Naive thymus-derived CD4-positive, alpha-beta T cell (primary cell): ENCODE measurements at places on chromosomes 3 and 15.

- H3K36me3 ChIP-seq, result no peaks in the 10 kb centered on the region
- no peaks in the 10 kb centered on the region for H3K27me3 ChIP-seq
- no peaks in the 10 kb centered on the region for H3K4me1 ChIP-seq
- H3K27ac ChIP-seq, result no peak overlapping the region
Observed at GRCh38 chr3:169060037-169060436, 603.5 kb downstream of the MECOM start.

DNA sequence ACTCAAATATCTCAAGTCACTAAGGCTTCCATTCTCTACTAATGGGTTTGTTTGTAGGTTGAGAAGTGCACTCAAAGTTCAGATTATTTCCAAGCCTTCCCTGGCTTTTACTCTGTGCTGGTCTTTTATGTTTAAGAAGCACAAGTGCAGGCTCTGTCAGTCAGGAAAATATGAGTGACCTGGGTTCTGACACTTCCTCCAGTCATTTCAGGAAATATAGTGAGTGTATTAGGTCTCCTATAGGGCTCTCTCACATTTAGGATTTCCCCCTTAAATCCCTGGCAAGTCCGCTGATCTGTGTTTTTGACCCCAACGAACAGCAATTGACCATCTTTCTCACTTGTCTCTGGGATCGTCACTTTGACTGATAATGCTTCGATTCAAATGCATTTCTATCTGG, 210.2 kb downstream of the ARPP21 start:
- no peaks in the 10 kb centered on the region for H3K4me1 ChIP-seq
- H3K4me3 ChIP-seq, result no peak overlapping the region
- H3K27ac ChIP-seq, result no peak overlapping the region

DNA sequence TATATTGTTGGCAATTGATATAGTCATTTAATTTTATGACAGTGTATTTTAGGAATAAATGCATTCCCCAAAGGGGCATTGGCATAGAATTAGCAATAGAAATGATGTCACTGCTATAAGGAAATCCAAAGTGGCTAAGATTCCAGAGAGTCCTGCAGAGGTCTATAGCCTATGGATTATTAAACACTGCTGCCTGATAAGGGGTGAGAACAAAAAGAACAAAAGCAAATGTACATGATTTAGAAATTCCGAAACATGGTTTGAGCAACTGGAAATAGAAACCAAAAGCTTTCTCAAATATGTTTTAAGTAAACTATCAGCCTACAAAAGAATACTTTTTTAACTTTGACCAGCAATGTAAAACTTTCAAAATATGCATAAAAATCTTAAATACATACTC, 280.1 kb upstream of the RASGRP1 start:
- no peak overlapping the region for H3K27ac ChIP-seq
- H3K4me3 ChIP-seq, result no peak overlapping the region
- no peak for DNase-seq
- H3K4me1 ChIP-seq, result no peaks in the 10 kb centered on the region
- H3K36me3 ChIP-seq, result no peaks in the 10 kb centered on the region
- peaks cover 6% of the 10 kb centered on the region for H3K27me3 ChIP-seq

- no peaks in the 10 kb centered on the region for H3K4me1 ChIP-seq
- no peak overlapping the region for H3K27ac ChIP-seq
- H3K27me3 ChIP-seq, result peaks cover 4% of the 10 kb centered on the region
- no peak for DNase-seq
Observed at GRCh38 chr3:54357301-54357700, 234.9 kb downstream of the CACNA2D3 start.

DNA sequence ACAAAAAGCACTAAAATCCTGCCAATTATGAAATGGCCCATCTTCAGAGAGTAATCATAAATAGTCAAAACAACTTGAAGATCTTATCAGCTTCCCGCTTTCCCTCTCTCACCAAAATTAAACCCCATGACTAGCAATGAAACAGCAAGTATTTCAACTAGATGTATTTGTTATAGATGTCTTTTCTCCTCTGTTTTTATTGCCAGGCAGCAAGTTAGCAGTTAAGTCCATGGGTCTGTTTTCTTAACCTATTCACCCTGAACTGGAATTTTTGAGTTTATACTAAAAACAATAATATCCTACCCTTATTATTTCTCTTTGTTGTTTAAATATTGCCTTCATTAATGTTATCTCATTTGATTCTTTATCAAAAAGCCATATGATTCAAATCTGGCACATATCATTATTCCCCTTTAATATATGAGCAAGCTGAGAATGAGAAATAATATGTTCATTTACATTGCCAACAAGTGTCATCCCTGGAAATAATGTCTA, 23.3 kb downstream of the AQP9 start:
- H3K4me3 ChIP-seq, result no peak overlapping the region
- DNase-seq, result no peak
- no peak overlapping the region for H3K27ac ChIP-seq
- no peaks in the 10 kb centered on the region for H3K27me3 ChIP-seq

DNA sequence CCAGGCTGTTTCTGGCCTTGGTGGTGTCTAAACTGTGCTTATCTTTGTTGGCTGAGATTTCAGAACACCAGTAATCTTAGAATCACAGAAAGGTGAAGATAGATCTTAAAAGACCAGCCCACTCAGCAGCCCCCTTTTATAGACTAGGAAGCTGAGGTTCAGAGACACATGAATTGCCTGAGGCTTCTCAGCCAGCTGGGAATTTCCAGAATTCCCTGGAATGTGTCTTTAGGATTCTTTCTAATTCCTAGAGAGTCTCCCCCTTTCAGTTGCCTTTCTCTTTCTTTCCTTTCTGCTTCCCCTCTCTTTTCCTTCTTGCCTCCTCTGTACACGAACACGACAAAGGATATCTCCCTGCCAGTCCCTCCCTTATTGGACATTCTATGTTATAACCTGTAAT, 19.5 kb downstream of the ANKUB1 start:
- no peaks in the 10 kb centered on the region for H3K4me1 ChIP-seq
- no peak for DNase-seq
- H3K36me3 ChIP-seq, result no peaks in the 10 kb centered on the region
- no peaks in the 10 kb centered on the region for H3K27me3 ChIP-seq
- no peak overlapping the region for H3K27ac ChIP-seq
- H3K4me3 ChIP-seq, result no peak overlapping the region

DNA sequence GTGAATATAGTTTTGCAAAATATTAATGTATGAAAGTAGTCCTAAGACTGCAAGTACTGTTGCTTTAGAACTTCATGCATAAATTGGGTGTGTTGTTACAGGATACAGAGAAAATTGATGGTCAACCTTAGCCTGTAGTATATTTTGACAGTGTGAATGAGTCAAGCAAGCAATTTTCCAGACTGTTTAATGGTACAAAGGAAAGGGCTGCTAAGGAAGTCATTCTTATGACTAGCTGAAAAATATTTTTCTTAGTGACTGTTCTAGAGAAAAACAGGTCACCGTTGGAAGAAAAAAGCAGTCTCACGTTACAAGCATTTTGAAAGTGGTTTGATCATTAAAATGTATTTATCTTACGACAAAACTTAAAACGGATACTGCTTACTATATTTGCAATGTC, 49.2 kb downstream of the MBNL1 start:
- peaks cover 67% of the 10 kb centered on the region for H3K4me1 ChIP-seq
- no peaks in the 10 kb centered on the region for H3K27me3 ChIP-seq
- DNase-seq, result no peak
- peak overlapping the region; percentile 32 for H3K27ac ChIP-seq
- H3K36me3 ChIP-seq, result peaks cover 3% of the 10 kb centered on the region
- H3K4me3 ChIP-seq, result no peak overlapping the region

GRCh38 chr3:152628496-152628895, 206.4 kb upstream of the P2RY1 start:
- no peak for DNase-seq
- H3K4me3 ChIP-seq, result no peak overlapping the region
- no peaks in the 10 kb centered on the region for H3K27me3 ChIP-seq
- H3K27ac ChIP-seq, result no peak overlapping the region

GRCh38 chr15:59668556-59668955, 11.2 kb upstream of the GTF2A2 start:
- H3K27me3 ChIP-seq, result no peaks in the 10 kb centered on the region
- H3K27ac ChIP-seq, result no peak overlapping the region
- DNase-seq, result no peak

GRCh38 chr15:76065245-76065644, 5.5 kb downstream of the TMEM266 start:
- no peaks in the 10 kb centered on the region for H3K36me3 ChIP-seq
- DNase-seq, result no peak
- H3K27me3 ChIP-seq, result peaks cover 2% of the 10 kb centered on the region
- no peak overlapping the region for H3K27ac ChIP-seq
- H3K4me3 ChIP-seq, result no peak overlapping the region
- H3K4me1 ChIP-seq, result peaks cover 1% of the 10 kb centered on the region

DNA sequence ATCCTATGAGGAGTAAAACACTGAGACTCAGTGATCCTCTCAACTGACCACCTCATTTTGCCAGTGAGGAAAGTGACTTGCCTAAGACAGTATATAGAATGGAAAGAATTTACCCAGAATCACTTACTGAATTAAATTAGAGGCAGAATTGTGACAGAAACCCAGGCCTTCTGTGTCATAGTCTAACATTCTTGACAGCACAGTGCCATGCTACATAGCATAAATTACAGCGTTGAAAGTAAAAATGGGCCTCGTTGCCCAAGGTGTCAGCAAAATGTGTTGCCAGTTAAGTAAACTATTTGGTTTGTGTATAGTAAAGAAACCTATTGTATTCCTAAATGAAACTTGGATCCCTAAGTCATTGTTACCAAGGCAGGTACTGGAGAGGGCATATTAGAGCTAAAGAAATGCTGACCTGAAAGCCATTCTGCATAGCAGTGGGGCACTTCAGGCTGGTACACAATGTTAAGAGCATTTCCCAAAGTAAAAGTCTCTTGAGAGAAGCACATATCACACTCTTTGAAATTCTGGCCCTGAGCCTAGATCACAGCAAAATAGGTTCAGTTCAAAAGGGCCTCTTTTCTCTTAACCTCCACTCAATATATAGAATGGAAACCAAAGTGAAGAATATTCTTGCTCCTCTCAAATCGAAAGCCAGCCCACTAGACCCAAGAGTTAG, 53.8 kb downstream of the HMG20A start:
- no peak for DNase-seq
- no peak overlapping the region for H3K4me3 ChIP-seq
- no peak overlapping the region for H3K27ac ChIP-seq
- peaks cover 59% of the 10 kb centered on the region for H3K36me3 ChIP-seq

- peaks cover 42% of the 10 kb centered on the region for H3K36me3 ChIP-seq
- no peak overlapping the region for H3K4me3 ChIP-seq
- H3K27me3 ChIP-seq, result no peaks in the 10 kb centered on the region
- no peak overlapping the region for H3K27ac ChIP-seq
- H3K4me1 ChIP-seq, result no peaks in the 10 kb centered on the region
- DNase-seq, result no peak
Observed at GRCh38 chr3:196654006-196654734, 14.7 kb downstream of the NRROS start.

DNA sequence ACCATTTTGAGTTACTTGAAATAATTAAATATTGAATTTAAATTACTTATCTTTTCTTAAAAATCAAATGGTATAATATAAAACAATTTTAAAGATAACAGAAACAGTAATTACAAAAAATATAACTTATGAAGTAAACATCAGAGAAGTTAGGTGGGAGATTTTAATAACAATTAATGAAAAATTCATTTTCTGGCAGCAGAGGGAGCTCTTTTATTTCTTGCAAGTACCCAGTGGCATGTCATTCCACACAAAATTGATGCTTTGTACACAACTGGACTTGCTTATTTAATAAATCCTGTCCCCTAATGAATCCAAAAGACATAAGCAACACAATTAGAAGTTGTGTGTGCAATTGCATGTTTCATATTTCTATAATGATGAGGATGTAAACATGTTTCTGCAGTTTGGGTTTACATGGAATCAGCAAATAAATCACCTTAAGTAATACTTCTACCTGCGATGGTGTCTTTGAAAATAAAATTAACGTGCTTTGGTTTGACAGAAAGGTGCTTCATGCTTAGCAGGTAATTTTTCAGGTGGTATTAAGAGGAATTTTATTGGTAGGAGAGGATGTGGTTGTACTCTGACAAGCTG, 861.3 kb downstream of the ZPLD1 start:
- no peak for DNase-seq
- no peaks in the 10 kb centered on the region for H3K27me3 ChIP-seq
- no peaks in the 10 kb centered on the region for H3K36me3 ChIP-seq

DNA sequence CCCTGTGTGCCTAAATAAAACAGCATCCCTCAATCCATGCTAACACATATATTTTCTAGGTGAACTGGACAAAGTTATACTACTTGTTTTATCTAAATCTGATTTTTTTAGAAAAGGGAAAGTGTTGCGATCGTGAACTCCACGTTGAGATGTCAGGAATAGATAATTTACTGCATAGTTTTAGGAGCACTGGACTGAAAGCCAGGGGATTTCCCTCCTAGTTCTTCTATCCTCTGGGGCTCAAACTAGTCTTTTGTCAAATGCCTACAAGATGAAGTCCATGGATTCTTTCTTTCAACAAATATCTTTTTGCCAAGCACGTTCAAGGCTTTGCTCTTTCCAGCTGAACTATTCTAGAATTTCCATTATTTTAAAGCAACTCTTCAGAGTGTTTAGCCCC, 617 bp upstream of the HPS3 start:
- H3K36me3 ChIP-seq, result no peaks in the 10 kb centered on the region
- peak overlapping the region; percentile 70 for H3K27ac ChIP-seq
- H3K4me3 ChIP-seq, result peak overlapping the region; percentile 96
- no peak for DNase-seq

DNA sequence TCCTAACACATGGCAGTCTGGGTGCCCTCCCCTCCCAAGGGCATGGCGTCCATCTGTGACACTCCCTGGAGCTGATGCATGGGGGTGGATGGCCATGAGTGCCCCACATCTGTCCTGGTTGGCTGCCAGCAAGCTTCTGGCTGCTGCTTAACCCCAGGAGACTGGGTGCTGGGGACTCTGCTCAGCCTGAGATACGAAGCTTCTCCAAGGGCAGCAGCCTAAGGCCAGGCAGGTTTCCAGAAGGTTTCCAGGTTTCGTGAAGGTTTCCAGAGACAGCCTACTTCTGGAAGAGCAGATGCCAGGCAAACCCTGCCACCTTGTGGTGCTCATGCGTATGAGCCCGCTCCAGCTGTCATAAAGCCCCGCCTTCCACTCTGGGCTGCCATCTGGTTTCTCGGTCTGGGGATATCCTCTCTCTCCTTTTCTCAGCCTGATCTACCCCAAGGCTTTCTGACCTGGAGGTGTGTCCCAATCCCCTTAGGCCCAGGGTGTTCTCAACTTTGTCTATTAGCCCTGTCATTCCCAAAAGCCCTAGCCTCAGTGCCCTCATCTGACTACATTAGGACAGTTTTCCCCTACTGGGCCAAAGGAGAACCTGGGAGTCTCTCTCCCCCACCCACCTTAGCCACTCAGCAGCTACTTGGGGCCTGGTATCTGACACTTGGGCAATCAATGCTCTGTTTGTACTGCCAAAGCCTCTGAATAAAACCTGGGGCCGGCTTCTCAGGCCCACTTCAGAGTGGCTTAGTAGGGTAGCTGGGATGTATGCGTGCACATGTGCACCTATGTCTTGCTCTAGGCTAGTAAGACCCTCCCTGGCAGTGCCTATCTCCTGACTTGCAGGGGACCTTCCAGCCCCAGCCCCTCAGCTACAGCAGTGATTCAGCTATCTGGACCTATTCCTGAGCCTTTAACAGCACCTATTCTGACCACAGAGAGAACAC, 12.0 kb downstream of the MRPL46 start:
- H3K4me3 ChIP-seq, result no peak overlapping the region
- no peak overlapping the region for H3K27ac ChIP-seq
- peak; percentile 14 for DNase-seq
- peaks cover 36% of the 10 kb centered on the region for H3K36me3 ChIP-seq
- no peaks in the 10 kb centered on the region for H3K4me1 ChIP-seq

- H3K4me3 ChIP-seq, result no peak overlapping the region
- DNase-seq, result no peak
Observed at GRCh38 chr15:84883466-84883865, 996 bp upstream of the SLC28A1 start.

- no peak for DNase-seq
- no peaks in the 10 kb centered on the region for H3K4me1 ChIP-seq
- no peaks in the 10 kb centered on the region for H3K36me3 ChIP-seq
- no peaks in the 10 kb centered on the region for H3K27me3 ChIP-seq
- no peak overlapping the region for H3K27ac ChIP-seq
Observed at GRCh38 chr3:147218965-147219364, 187.4 kb downstream of the ZIC4 start.
